ENCODE measurements at places on chromosomes 7 and 10. TPM values are rescaled to one million over a fixed set of nuclear protein-coding genes. Genes with fewer than 3 reads are reported as not detected.

Gene NPSR1
- total RNA-seq, result not detected

Gene ABCA13
- total RNA-seq, result 0.20 TPM

Gene SLC18A3
- total RNA-seq, result not detected

Gene EN2
- not detected for total RNA-seq

DNA sequence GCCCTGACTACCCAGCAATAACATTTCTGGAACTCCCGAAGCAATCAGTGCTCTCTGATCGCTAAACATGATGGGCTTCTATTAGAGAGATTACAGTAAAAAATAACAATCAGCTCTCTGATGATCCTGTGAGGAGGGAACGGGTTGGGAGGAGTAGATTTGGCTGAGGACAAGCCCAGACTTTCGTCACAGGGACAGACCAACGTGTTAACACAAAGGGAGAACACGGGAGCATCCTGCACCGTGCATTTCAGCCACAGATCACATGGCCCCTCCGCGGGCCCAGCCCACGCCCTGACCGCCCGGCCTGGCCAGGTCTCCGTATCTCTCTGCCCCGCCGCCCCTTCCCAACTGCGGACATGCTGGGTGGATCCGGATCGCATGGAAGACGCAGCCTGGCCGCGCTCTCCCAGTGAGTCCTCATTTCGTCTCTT lies 95.0 kb upstream of the AGBL3 start:
- peak; percentile 99 for DNase-seq
- H3K27me3 ChIP-seq, result no peaks in the 10 kb centered on the region
- H3K27ac ChIP-seq, result peak overlapping the region; percentile 75
- peak overlapping the region; percentile 73 for H3K4me3 ChIP-seq
- peaks cover under 1% of the 10 kb centered on the region for H3K36me3 ChIP-seq
- peaks cover 58% of the 10 kb centered on the region for H3K4me1 ChIP-seq

- DNase-seq, result peak; percentile 45
- no peak overlapping the region for H3K4me3 ChIP-seq
- H3K27ac ChIP-seq, result no peak overlapping the region
- no peaks in the 10 kb centered on the region for H3K4me1 ChIP-seq
Measured at GRCh38 chr10:50937230-50937907, 51.9 kb upstream of the A1CF start.

GRCh38 chr10:5536486-5537081 lies 11.8 kb downstream of the CALML3 start:
- no peaks in the 10 kb centered on the region for H3K27me3 ChIP-seq
- H3K36me3 ChIP-seq, result no peaks in the 10 kb centered on the region
- no peak overlapping the region for H3K4me3 ChIP-seq

DNA sequence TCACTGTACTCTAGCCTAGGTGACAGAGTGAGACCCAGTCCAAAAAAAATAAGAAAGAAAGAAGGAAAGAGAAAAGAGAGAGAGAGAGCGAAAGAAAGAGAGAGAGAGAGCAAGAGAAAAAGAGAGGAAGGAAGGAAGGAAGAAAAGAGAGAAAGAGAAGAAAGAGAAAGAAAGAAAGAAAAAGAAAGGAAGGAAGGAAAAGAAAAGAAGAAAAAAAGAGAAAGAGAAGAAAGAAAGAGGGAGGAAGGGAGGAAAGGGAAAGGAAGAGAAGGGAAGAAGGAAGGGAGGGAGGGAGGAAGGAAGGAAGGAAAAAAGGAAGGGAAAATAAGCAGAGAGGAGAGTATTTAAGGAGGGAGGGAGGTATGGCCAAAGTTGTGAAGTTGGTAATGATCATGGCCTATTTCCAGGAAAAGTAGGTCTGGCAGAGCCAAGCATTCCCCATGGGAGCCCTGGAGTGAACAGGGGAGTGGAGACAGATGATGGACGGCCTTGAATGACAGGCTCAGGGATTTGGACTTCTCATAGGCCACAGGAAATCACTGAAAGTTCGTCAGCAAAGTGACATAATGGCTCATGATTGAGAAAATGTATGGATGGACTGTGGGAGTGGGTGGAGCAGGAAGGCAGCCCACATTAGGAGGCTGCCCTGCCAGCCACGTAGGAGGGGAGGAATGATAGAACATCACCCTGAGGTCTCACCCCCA lies 44.8 kb upstream of the CUX1 start:
- H3K4me3 ChIP-seq, result no peak overlapping the region
- no peak overlapping the region for H3K27ac ChIP-seq
- no peaks in the 10 kb centered on the region for H3K36me3 ChIP-seq
- H3K27me3 ChIP-seq, result peaks cover 28% of the 10 kb centered on the region

DNA sequence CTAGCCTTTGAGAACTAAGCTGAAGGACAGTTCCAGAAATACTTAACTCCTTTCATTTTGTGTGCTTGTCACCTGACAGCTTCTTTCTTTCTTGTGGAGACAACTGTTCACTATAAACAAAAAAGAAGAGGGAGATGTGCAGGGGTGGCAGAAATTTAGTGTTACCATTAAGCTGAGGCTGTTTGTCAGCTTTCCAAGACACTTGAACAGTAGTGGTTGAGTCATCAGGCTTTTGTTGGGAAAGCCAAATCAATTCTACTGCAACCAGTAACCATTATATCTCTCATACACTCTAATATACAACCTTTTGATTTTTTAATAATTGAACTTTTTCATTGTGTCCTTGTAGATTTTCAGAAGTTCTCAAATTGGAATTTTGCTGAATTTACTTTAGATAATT lies 75.3 kb downstream of the POLL start:
- no peaks in the 10 kb centered on the region for H3K27me3 ChIP-seq
- no peak overlapping the region for H3K4me3 ChIP-seq
- H3K27ac ChIP-seq, result no peak overlapping the region
- no peaks in the 10 kb centered on the region for H3K36me3 ChIP-seq
- H3K4me1 ChIP-seq, result no peaks in the 10 kb centered on the region

All from MCF 10A (cell line).